HAP-1 (cell line): ENCODE measurements at places on chromosomes 3 and 15.

GRCh38 chr15:55694652-55695150 lies 48.3 kb downstream of the PRTG start:
- DNase-seq = peak; percentile 45

GRCh38 chr15:85010386-85011159 lies 28.9 kb downstream of the PDE8A start:
- DNase-seq = no peak

GRCh38 chr3:71262364-71263265 lies 320.9 kb downstream of the FOXP1 start:
- DNase-seq = no peak

DNA sequence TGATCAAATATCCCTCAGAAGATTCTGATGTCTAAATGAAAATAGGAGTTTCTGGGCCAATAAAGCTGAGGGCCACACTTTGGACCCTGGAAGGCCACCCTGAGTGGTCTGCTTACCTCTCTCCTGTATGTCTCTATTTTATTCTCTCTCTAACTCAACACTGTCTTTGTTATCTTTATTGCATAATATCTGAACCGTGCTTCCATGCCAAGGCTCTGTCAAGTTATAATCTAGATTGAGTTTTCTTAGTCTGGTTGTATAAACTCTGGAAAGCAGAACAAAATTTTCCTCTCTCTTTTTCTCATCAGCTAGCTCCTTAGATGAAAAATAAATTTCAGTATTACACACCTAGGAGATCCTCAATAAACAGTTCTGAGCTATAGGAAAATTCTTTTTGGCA lies 36.2 kb upstream of the ACTL6A start:
- DNase-seq = no peak

DNA sequence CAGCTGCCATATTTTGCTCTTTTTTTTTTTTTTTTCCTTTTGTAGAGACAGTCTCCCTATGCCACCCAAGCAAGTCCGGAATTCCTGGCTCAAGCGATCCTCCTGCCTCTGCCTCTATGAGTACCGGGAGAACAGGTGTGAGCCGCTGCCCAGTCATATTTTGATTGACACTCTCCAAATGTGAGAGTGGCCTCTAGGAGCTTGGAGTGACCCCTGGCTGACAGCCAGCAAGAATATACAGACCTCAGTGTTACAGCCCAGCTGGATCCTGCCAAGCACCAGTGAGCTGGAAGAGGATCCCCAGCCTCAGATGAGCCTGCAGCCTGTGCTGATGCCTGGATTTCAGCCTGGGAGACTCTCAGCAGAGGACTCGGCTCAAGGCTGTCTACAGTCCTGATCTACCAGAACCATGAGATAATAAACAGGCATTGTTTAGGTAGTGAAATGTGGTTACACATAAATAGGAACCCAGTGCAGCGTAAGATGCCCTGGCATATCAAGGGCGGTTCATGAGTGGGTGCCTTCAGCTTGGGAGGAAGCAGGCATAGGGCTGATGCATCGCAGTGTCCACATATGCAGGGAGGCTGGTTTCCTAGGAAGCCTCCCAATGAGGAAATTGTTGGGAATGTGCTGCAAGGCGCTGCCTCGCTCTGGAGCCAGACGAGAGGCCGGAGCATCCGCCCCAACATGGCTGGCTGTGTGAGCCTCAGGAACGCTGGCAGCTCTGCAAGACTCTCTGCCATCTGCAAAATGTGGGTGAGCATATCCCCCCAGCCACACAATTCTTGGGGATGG lies 38.9 kb upstream of the ATP10A start:
- no peak for DNase-seq

DNA sequence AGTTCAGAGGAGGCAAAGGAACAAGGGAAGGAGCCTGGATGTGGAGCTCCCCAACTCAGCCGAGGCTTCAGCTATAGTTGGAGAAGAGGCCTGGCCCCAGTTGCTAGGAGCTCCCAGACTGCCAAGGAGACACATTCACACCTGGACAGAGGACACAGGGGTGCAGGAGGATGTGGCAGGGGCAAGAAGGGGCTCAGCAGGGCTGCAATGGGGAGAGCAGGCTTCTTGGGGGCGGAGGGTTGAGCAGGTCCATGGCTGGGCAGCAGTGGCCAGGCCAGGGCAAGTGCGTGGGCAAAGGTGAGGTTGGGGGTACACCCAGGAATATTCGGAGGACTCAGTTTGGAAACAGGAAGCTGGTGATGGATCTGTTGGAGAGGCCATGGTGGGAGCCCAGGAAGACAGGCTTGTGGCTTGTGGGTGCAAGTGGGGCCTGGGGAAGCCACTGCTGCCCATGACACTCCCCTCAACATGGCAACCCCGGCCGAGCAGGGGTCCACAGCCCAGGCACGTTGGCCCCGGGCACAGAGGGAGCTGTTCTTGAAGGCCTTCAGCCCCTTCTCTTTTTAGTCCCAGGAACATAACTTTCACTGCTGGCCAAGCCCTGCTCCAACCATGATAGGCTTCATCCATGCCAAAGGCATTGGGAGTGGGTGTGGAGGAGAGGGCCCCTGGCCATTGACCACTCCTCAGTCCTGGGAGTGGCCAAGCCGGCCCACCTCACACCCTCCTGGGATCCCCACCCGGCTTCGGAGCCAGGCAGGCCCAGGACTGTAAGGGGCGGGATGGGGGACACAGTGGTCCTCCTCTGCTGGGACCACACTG lies 33.3 kb downstream of the TSPAN3 start:
- DNase-seq = no peak

GRCh38 chr15:53840681-53841080 lies 81.2 kb upstream of the WDR72 start:
- DNase-seq = no peak

DNA sequence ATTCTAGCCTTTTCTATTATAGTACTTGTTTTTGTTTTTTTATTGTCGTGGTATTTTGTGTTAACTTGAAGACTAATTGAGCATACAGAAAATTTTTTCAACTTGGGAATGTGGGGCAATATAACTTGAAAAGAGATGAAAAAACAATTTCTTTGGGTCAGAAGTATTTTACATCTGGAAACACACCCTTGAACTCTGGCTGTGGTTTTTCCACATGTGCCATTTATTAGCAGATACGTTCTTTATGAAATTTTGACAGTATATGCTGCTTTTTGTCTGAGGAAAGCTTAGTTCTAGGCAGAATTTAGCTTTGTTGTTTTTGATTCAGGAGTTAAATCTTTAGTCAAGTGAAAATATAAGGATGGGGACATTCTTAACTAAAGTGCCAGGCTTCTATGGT lies 44.7 kb downstream of the TCF12 start:
- no peak for DNase-seq

- DNase-seq = no peak
These were observed 119.1 kb downstream of the OPA1 start for GRCh38 chr3:193711964-193712598.

- no peak for DNase-seq
These were observed 62.1 kb downstream of the CORO2B start for GRCh38 chr15:68640791-68641331.

DNA sequence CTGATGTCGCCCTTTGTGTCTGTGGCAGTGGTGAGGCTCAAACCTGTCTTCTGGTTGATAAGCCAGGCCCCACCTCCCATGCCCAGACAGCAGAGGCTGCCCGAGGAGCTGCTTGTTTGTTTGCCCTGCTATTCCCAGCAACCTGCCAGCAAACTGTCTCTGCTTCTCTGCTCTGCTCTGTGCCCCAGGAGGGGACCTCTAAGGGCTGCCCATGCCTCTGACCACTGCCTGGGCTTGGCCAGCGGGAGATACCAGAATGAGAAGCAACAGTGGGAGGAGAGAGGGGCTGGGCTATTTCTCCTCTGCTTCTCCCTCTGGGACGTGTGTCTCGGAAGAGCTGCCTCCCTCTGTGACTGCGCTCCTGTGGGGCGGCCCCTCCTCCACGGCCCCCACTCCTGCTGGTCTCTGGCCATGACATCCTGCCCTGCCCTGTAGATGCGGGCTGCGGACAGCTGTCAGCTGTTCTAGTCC lies 213.1 kb downstream of the RPLP1 start:
- DNase-seq = no peak

DNA sequence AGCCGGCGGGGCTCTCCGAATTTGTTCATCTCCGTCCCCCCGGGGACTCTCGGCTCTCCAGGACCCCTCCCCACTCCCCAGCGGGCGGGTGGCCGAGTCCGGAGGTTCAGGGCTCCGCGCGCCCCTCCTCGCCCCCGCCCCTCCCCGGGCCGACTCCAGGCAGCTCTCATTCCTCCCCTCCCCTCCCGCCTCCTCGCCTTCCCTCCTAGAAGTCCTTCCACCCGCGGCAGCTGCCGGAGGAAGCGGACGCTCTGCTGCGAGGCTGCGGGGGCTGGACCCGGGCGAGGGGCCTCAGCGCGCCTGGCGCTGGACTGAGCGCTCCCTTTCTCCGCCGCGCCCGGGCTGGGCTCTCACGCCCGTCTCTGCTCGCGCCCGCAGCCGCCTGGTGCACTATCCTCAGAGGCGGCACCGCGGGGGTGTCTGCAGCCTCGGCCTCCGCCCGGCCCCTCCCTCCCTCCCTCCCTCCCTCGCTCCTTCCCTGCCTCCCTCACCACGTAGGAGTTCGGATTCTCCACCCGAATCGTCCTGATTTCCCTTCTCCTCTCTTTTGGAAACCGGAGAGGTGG lies at the start of gene ROBO2:
ROBO2 (plus strand) TSS at position 494 of the 566 bp plus-strand sequence. CDS start 687 bp downstream, outside the sequence.
- peak; percentile 80 for DNase-seq

- DNase-seq = peak; percentile 69
These were observed 24.9 kb downstream of the TMEM207 start for GRCh38 chr3:190424478-190425439.

- no peak for DNase-seq
These were observed 37.2 kb downstream of the CCDC54 start for GRCh38 chr3:107414325-107414964.

DNA sequence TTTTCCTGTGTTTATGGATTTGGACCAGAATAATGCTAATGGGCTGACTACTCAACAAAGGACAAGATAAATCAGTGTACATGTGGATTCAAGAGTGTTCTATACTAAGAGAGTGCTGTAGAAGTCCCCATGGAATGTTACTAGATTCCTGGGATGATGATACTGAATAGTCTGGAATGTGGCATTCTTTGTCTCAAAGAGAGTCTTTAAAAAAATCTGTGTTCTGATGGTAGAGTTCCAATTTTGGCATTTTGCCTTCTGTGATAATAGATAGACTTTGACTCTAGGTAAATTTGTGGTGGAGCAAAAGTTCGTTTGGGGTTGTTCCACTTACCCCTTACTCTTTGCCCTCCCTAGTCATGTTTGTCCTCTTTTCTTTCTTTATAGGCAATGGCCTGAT lies 43.7 kb downstream of the NMD3 start:
- DNase-seq = no peak

DNA sequence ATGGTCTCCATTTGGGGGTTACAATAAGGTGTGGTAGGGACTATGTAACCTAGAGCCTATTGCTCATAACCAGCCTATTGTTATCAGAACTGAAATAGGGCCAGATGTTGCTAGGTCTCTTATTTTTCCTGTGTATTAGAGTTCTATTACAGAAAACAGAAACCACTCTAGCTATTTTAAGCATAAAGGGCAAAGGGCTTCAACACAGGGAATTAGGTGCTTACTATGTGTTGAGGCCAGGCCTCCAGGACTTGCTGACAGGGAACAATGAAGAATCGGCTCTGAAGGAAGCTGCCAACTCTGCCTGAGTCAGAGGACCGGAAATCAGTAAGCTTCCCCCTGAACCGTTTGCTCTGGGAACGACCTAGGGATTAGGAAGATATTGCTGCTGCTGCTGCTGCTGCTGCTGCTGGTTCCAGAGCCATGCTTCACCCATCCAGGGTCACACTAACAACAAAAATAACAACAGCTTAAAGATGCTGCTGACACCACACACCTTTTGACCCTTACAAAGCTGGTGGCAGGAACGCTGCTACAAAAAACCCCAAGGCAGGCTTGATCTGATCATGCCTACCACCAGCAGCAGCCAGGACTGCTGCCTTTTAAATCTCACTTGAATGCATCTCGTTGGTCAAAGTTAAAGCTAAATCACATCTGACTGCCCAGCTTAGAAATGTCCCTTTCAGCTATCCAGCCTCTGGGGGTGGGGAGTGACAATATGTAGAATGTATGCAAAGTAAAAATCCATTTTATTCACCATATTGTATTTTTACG lies 276.9 kb upstream of the IL12A start:
- DNase-seq = no peak

DNA sequence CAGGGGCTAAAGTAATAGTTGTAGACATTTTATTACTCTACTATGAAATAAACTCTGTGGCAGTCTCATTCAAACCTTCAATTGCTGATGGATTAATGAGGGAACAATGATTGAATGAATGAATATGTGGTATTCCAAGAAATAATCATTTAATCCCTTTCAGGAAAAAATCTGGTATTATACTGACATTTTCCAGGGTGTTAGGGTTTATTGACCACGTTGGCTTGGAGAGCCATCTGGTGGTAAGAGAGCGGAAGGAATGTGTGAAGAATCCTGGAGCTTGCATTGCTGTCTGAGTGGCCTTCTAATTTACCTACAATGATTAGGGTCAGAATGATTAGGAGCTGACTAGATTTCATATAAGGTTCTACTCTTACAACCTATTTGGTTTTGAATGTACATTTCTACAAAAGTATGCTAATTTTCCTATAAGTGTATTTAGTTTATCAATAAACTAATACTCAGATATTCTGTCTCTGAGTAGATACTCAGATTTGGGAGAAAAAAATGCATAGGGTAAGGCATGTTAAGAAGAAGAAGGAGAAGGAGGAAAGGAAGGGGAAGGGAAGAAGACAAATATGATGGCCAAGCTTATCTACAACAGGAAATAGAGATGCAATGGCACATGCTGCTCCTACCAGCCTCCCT lies 249.9 kb downstream of the ROBO1 start:
- DNase-seq = peak; percentile 66

DNA sequence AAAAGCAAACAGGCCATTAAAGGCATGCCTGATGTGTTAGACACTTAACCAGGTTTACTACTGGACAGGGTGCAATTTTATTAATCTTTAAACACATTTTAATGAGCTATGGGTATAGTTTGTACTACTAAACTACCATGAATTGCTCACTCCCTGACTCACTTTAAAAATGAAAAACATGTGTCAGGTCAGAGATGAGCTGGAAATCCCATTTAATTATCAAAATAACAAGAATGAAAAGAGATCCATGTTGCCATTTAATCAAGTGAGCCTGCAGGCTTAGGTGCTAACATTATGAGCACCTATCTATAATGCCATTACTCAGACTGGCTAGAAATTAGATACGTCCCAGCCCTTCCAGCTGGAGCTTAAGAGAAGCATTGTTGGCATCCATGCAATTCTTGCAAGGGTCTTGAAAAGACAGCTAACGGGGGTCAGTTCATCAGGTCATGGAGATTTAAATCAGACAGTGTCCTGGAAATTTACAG lies 224.4 kb downstream of the THRB start:
- no peak for DNase-seq

DNA sequence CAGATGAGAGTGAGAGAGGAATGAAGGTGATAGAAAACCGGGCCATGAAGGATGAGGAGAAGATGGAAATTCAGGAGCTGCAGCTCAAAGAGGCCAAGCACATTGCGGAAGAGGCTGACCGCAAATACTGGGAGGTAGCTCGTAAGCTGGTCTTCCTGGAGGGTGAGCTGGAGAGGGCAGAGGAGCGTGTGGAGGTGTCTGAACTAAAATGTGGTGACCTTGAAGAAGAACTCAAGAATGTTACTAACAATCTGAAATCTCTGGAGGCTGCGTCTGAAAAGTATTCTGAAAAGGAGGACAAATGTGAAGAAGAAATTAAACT lies 88.9 kb downstream of the EOMES start:
- peak; percentile 33 for DNase-seq

GRCh38 chr3:113266738-113267137 lies 55.4 kb downstream of the BOC start:
- no peak for DNase-seq
